Left kidney (tissue), 8 donors: ENCODE measurements at places on chromosomes 7 and 10. TPM values are rescaled to one million over a fixed set of nuclear protein-coding genes. Genes with fewer than 3 reads are reported as not detected.

The CAMK2B gene
- polyA plus RNA-seq = 1.7 TPM

DNA sequence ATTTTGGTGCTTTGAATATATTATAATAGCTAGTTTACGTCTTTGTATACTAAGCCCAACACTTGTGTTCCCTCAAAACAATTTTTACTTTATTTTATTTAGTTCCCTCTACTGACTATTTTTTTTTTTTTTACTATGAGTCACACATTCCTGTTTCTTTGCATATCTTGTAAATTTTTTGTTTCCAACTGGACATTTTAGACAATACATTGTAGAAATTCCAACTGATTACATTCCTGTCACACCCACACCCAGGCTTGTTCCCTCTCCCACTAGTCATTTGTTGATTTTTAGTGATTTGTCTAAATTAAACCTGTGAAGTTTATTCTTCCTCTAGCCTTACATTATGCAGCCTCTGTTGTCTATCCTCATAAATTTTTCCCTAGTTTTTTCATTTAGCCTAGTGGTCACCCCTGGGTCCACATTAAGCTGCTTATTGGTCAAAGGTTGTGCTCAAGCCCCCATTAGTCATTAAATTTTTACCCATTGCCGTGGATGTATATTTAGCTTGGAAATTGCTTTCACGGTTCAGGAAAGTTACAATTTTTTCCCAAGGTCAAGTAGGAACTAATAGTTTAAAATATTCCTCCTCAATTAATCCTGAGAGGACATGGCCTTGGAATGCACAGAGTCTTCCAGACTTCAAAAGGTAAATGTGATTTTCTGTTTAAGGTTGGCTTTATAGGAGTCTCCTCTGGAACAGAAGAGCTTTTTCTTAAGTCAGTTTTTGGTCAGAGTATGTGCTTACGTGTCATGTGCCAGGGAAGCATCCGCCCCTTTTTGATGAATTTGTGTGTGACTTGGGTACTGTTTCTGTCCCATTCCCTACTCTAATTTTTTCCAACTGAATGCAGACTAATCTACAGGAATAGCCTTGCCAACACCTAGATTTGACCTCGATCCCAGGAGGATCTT, 207.6 kb upstream of the TMEM72 start:
- no peak for DNase-seq

The KEL gene
- 3.8 TPM for polyA plus RNA-seq

The AOAH gene
- 1.7 TPM for polyA plus RNA-seq

The PODXL gene
- 786 TPM for polyA plus RNA-seq

The DOCK4 gene
- 30.4 TPM for polyA plus RNA-seq

GRCh38 chr10:77793831-77794230, 132.7 kb downstream of the DLG5 start:
- no peak for DNase-seq

DNA sequence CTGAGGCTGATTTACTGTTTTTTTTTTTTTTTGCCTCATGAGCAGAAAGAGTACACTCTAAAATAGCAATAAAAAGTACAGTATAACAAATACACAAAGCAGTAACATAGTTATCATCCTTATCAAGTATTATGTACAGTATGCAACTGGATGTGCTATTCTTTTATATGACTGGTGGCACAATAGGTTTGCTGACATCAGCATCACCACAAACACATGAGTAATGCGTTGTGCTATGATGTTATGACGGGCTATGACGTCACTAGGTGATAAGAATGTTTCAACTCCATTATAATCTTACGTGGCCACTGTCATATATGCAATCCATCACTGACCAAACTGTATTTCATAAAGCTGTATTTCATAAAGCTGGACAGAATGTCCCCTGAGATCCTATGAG, 189.2 kb upstream of the GLI3 start:
- DNase-seq = no peak

DNA sequence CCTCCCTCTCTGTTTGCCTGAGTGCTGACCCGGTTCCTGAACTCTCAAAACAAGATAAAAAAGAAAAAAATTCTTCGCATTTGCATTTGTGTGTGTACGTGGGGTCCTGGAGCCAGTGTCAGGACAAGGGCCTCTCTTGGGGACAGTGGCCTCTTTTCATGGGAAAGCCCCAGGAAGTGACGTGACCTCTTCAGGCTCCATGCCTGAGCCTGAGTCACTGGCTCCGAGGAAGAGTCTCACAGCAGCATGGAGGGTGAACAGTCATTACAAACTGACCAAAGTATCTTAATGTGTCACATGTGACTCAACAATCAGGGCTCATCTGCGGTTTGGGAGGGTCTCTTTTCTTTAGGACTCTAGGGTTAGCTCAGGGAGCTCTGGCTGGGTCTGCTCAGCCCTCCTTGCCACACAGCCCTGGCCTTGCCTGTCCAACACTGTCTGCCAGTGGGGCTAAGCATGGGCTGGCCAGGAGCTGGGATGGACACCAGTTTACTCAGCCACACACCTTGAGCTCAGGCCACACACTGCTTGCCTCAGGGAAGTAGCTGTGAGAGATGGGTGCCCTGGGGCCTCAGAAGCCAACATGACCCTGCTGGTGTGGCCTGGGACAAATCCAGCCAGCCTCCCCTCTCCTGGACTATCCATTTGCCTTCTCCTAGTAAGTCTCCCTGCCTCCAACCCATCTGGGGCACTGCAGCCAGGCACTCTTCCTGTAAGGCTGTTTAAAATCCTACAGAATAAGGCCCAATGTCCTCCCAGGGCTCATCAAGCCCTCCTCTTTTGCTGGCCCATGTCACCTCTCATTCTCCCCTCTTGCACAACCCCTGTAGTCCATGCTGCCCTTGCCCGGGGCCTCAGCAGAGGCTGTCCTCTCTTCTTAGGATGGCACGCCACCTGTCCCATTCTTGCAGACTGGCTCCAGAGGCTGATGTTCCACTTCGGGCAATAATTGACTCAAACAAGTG, 10.5 kb downstream of the TMEM273 start:
- no peak for DNase-seq

The STAMBPL1 gene
- polyA plus RNA-seq = 2.3 TPM

- DNase-seq = no peak
These were observed 1.4 kb downstream of the MRPS33 start for GRCh38 chr7:141013345-141013715.

GRCh38 chr7:85130702-85131101, 56.2 kb downstream of the SEMA3D start:
- DNase-seq = no peak

The PNLIP gene
- polyA plus RNA-seq = not detected

GRCh38 chr10:101062232-101063049, 652 bp downstream of the KAZALD1 start:
- DNase-seq = peak; percentile 61

GRCh38 chr10:80609331-80609730, 71.6 kb downstream of the SH2D4B start:
- DNase-seq = no peak

DNA sequence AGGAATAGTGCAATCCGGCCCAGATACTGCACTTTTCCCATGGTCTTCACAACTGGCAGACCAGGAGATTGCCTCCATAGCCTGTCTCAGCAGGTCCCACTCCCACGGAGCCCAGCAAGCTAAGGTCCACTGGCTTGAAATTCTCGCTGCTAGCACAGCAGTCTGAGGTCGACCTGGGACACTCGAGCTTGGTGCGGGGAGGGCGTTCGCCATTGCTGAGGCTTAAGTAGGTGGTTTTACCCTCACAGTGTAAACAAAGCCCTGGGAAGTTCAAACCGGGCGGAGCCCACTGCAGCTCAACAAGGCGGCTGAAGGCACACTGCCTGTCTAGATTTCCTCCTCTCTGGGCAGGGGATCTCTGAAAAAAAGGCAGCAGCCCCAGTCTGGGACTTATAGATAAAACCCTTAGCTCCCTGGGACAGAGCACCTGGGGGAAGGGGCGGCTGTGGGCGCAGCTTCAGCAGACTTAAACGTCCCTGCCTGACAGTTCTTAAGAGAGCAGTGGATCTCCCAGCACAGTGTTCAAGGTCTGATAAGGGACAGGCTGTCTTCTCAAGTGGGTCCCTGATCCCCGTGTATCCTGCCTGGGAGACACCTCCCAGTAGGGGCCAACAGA, 293.5 kb upstream of the GALNT17 start:
- DNase-seq = no peak

The JAKMIP3 gene
- polyA plus RNA-seq = 0.25 TPM

DNA sequence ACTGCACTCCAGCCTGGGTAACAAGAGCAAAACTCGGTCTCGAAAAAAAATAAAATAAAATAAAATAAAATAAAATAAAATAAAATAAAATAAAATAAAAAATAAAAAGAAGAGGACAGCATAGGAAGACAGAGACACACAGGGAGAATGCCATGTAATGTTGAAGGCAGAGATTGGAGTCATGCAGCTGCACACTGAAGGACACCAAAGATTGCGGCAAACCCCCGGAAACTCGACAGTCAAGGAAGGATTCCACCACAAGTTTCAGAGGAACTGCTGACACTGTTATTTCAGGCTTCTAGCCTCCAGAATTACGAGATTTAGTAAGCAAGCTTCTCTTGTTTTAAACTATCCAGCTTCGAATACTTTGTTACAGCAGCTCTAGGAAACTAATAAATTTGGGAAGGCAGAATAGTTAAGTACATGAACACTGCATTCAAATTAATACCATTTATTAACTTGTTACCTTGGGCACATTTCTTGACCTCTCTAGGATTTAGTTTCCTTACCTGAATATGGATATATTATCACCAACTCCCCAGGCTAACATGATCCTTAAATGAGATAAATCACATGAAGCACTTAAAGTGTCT, 9.5 kb downstream of the CPED1 start:
- no peak for DNase-seq

DNA sequence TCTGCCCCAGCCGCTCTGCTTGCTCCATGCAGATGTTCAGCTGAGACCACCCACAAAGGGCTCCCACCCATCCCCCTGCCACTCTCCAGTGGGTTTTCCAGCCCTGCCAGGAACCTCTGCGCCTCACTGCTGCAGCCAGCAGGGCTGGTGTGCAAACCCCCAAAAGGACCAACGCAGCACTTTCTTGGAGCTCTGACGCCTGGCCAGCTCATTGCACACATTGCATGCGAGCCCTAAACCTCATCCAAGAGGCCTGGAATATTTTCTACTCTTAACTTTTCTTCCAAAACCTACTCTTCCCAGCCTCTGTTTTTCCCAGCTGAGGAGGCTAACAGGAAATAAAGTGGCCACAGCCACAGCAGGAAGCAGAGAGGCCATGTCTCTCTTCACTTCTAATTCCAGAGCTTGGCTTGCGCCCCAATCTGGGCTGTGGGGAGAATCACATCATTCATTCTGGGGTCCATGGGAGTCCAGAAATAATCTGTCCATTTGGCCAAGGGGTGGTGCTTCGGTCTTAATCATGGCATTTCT, 4.6 kb upstream of the FAM170B start:
- no peak for DNase-seq

The PCGF6 gene
- polyA plus RNA-seq = 15.7 TPM

GRCh38 chr7:73452999-73453635, 19.5 kb downstream of the FZD9 start:
- DNase-seq = no peak

- no peak for DNase-seq
These were observed 29.8 kb upstream of the ZNF746 start for GRCh38 chr7:149527414-149527813.

DNA sequence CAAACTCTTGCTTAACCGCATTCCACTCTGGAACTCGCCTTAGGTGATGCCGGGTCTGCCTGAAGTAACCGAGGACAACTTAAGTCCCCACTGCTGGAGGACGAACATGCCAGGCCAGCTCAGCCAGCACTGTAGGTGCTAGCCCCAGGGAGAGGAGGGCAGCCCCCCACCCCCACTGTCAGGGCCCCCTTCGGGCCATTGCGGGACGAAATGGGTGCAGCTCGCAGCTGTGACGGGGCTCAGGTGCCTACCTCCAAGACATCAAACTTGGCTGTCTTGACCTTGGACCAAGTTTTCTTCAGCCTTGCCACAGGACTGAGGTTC, 60.4 kb downstream of the CSGALNACT2 start:
- DNase-seq = no peak

DNA sequence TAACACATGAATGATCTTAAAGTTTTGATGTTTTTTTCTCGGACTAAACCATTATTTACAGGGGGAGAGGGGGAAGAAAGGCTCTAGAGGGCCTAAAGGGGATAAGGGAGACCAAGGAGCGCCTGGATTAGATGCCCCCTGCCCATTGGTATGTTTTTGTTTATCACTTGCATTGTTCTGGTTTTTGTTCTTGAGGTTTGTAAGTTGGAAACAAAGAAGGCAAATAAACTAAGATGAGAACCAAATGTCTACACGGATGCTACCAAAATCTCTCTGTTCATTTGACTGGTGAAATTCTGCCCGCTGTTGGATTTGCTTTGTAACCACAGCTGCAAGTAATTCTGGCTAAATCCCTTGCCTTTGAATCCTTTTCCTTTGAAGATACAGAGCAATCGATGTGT, 99.8 kb upstream of the MACROH2A2 start:
- DNase-seq = peak; percentile 31

The TFAM gene
- 77.9 TPM for polyA plus RNA-seq

GRCh38 chr10:88820748-88821401, 18.3 kb downstream of the LIPM start:
- peak; percentile 46 for DNase-seq

GRCh38 chr7:25714013-25714412, 438.0 kb upstream of the NFE2L3 start:
- no peak for DNase-seq

The AEBP1 gene
- polyA plus RNA-seq = 64.2 TPM

- no peak for DNase-seq
These were observed 690.8 kb upstream of the FZD8 start for GRCh38 chr10:36332926-36333325.

GRCh38 chr10:125772112-125772863, 3.3 kb downstream of the MMP21 start:
- no peak for DNase-seq

GRCh38 chr7:158056761-158057160, 530.9 kb downstream of the PTPRN2 start:
- DNase-seq = no peak

The SHLD2 gene
- polyA plus RNA-seq = 52.6 TPM

- DNase-seq = no peak
These were observed 327.1 kb downstream of the GLRX3 start for GRCh38 chr10:130463104-130463875.

The PTPRZ1 gene
- 3.5 TPM for polyA plus RNA-seq

DNA sequence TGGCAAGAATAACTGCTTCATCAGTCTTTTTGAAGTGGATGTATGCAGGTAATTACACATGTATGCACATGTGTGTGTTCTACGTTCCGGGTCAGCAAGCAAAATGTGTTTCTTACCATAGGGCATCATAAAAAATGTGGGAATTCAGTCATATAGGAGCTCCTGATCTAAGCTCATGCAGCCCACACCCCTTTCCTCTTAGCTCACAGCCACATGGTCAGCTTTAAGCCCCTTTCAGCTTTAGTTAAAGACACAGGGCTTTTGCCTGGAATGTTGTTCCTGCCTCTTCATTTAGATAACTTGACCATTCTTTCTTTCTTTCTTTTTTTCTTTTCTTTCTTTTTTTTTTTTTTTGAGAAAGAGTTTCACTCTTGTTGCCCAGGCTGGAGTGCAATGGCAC, 258.1 kb downstream of the RPS24 start:
- no peak for DNase-seq

The EVX1 gene
- 0.07 TPM for polyA plus RNA-seq

- no peak for DNase-seq
These were observed 5.1 kb downstream of the BLNK start for GRCh38 chr10:96266118-96266770.

GRCh38 chr7:50449501-50449880, 659 bp downstream of the FIGNL1 start:
- DNase-seq = peak; percentile 1

The HKDC1 gene
- polyA plus RNA-seq = 15.3 TPM

The GCK gene
- 2.8 TPM for polyA plus RNA-seq

The CACNA2D1 gene
- polyA plus RNA-seq = 33.9 TPM
